ENCODE measurements at places on chromosomes 3 and 15. TPM values are rescaled to one million over a fixed set of nuclear protein-coding genes. Genes with fewer than 3 reads are reported as not detected.

- no peaks in the 10 kb centered on the region for H3K27me3 ChIP-seq
- DNase-seq = no peak
- no peaks in the 10 kb centered on the region for H3K4me1 ChIP-seq
- H3K4me3 ChIP-seq = no peak overlapping the region
- H3K27ac ChIP-seq = no peak overlapping the region
- H3K36me3 ChIP-seq = no peaks in the 10 kb centered on the region
These were observed 50.2 kb downstream of the EPHB3 start for GRCh38 chr3:184611607-184612281.

DNA sequence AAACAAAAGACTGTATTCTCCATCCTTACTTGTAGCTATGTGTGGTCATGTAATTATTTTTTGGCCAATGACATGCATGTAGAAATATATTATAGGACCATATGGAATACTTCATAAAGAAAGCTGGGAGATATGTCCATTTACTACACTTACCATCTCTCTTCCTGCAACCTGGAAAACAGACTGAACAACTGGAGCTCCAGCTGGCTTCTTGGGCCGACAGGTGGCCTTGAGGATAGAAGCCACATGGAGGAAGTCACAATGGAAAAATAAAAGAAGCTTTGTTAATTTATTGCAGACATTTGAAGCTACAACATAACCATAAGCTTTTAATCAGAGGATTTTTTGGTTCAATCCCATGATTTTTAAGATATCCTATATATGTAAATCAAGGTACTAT is 167.9 kb upstream of the CBLB start:
- H3K27me3 ChIP-seq = no peaks in the 10 kb centered on the region
- no peak overlapping the region for H3K4me3 ChIP-seq
- no peaks in the 10 kb centered on the region for H3K4me1 ChIP-seq
- no peaks in the 10 kb centered on the region for H3K36me3 ChIP-seq

GRCh38 chr15:65993236-65993635 is 123.9 kb downstream of the RAB11A start:
- DNase-seq = no peak
- H3K27me3 ChIP-seq = no peaks in the 10 kb centered on the region
- no peak overlapping the region for H3K27ac ChIP-seq
- H3K4me1 ChIP-seq = no peaks in the 10 kb centered on the region
- no peak overlapping the region for H3K4me3 ChIP-seq

DNA sequence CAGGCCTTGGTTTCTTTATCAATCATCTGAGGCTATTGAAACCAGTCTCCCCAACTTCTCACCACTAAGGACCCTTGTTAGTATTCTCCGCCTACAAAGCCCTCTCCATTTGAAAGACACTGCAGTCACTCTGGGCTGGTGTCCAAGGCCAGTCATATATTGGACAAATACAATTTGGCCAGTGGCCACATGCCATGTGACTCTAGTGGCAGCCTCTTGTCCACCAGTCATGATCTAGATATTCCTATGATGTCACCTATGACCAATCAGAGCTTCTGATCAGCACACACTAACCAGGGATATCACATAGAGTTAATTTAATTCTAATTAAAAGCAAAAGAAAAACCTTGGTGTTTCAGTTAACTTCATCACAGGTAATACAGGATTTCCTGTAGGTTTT is 68.2 kb downstream of the RAB11A start:
- no peaks in the 10 kb centered on the region for H3K27me3 ChIP-seq
- no peaks in the 10 kb centered on the region for H3K36me3 ChIP-seq
- no peak for DNase-seq
- no peak overlapping the region for H3K4me3 ChIP-seq
- H3K4me1 ChIP-seq = no peaks in the 10 kb centered on the region

GRCh38 chr3:95725770-95726169 is 1088.6 kb upstream of the EPHA6 start:
- H3K4me1 ChIP-seq = no peaks in the 10 kb centered on the region
- DNase-seq = no peak
- no peaks in the 10 kb centered on the region for H3K36me3 ChIP-seq
- no peaks in the 10 kb centered on the region for H3K27me3 ChIP-seq
- no peak overlapping the region for H3K27ac ChIP-seq

- DNase-seq = no peak
- H3K4me1 ChIP-seq = peaks cover 24% of the 10 kb centered on the region
- no peak overlapping the region for H3K4me3 ChIP-seq
- no peaks in the 10 kb centered on the region for H3K36me3 ChIP-seq
These were observed 12.7 kb upstream of the ACTC1 start for GRCh38 chr15:34808016-34808415.

- H3K4me3 ChIP-seq = no peak overlapping the region
- peak; percentile 26 for DNase-seq
- peak overlapping the region; percentile 5 for H3K27ac ChIP-seq
- no peaks in the 10 kb centered on the region for H3K27me3 ChIP-seq
- H3K36me3 ChIP-seq = no peaks in the 10 kb centered on the region
- no peaks in the 10 kb centered on the region for H3K4me1 ChIP-seq
These were observed 187.3 kb downstream of the KCNAB1 start for GRCh38 chr3:156307704-156308103.

GRCh38 chr15:60772395-60773120 is 293.6 kb upstream of the ICE2 start:
- no peak for DNase-seq
- no peak overlapping the region for H3K27ac ChIP-seq
- H3K36me3 ChIP-seq = no peaks in the 10 kb centered on the region
- H3K4me3 ChIP-seq = no peak overlapping the region
- H3K4me1 ChIP-seq = no peaks in the 10 kb centered on the region

- H3K27ac ChIP-seq = no peak overlapping the region
- peak; percentile 33 for DNase-seq
- no peaks in the 10 kb centered on the region for H3K36me3 ChIP-seq
- no peaks in the 10 kb centered on the region for H3K27me3 ChIP-seq
- no peak overlapping the region for H3K4me3 ChIP-seq
These were observed 225.3 kb upstream of the LYSMD4 start for GRCh38 chr15:99958426-99959097.

DNA sequence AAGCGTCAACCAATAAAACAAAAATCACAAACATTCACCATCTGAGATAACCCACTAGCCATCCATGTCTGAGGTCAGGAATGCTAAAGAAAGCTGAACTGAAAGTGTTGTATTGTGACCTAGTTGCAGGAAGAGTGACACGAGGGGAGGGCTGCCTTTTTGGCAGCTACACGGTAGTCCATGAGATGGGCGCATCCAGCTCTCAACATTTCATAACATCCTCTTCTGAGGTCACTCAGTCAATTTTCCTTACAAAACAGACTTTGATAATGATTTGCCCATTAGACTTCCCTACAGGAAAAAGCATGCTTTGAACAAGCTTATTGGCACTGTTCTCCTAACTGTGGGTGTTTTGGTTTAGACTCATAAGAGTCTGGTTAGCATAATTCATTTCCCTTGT is 15.4 kb upstream of the SHF start:
- no peaks in the 10 kb centered on the region for H3K4me1 ChIP-seq
- H3K27me3 ChIP-seq = no peaks in the 10 kb centered on the region
- no peak for DNase-seq
- no peaks in the 10 kb centered on the region for H3K36me3 ChIP-seq
- peak overlapping the region; percentile 47 for H3K27ac ChIP-seq
- no peak overlapping the region for H3K4me3 ChIP-seq

DNA sequence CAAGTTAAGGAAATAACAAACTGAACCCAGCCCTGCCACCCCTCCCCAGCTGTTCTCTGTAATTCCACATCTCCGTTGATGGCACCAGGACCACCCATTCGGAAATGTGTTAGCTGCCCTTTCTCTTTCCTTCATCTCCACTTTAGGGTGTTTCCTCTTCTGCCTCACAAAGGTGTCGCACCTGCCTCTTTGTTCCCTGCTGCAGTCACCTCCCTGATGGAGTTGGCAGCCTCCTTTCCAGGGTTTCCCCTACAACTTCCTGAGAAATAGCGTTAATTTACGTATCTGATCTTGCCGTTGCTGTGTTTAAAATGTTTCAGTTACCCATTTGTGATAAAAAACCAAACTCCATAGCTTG is 57.3 kb downstream of the GPR171 start:
- H3K36me3 ChIP-seq = no peaks in the 10 kb centered on the region
- no peak overlapping the region for H3K27ac ChIP-seq
- H3K4me3 ChIP-seq = no peak overlapping the region
- DNase-seq = no peak
- peaks cover 4% of the 10 kb centered on the region for H3K4me1 ChIP-seq
- H3K27me3 ChIP-seq = no peaks in the 10 kb centered on the region

GRCh38 chr15:89912674-89913396 is at the start of gene ARPIN:
ARPIN (minus strand) TSS chr15:89912952; CDS start chr15:89912835, 117 bp downstream.
- no peak for DNase-seq
- peaks cover 12% of the 10 kb centered on the region for H3K4me1 ChIP-seq
- peaks cover 16% of the 10 kb centered on the region for H3K36me3 ChIP-seq
- H3K4me3 ChIP-seq = peak within 1 kb of the TSS; percentile 77
- H3K27me3 ChIP-seq = no peaks in the 10 kb centered on the region
- peak within 1 kb of the TSS; percentile 74 for H3K27ac ChIP-seq

DNA sequence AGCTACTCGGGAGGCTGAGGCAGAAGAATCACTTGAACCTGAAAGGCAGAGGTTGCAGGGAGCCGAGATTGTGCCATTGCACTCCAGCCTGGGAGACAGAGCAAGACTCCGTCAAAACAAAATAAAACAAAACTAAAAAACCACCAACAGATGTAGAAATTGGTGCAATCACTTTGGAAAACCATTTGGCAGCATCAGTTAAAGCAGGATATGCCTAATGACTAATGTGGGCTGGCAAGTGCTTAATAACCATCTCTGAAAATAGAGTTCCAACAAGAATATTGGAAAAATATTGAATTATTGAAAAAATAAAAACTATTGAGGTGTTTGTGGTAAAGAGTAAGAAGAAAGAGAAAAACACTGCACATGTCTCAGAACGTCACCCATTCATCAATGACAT is 16.1 kb upstream of the RTP3 start:
- DNase-seq = no peak
- no peaks in the 10 kb centered on the region for H3K27me3 ChIP-seq
- no peak overlapping the region for H3K27ac ChIP-seq
- no peaks in the 10 kb centered on the region for H3K4me1 ChIP-seq

GRCh38 chr3:102510663-102511062 is 75.8 kb downstream of the ZPLD1 start:
- H3K4me1 ChIP-seq = no peaks in the 10 kb centered on the region
- no peak overlapping the region for H3K4me3 ChIP-seq
- DNase-seq = no peak
- no peaks in the 10 kb centered on the region for H3K27me3 ChIP-seq
- H3K27ac ChIP-seq = no peak overlapping the region
- no peaks in the 10 kb centered on the region for H3K36me3 ChIP-seq

DNA sequence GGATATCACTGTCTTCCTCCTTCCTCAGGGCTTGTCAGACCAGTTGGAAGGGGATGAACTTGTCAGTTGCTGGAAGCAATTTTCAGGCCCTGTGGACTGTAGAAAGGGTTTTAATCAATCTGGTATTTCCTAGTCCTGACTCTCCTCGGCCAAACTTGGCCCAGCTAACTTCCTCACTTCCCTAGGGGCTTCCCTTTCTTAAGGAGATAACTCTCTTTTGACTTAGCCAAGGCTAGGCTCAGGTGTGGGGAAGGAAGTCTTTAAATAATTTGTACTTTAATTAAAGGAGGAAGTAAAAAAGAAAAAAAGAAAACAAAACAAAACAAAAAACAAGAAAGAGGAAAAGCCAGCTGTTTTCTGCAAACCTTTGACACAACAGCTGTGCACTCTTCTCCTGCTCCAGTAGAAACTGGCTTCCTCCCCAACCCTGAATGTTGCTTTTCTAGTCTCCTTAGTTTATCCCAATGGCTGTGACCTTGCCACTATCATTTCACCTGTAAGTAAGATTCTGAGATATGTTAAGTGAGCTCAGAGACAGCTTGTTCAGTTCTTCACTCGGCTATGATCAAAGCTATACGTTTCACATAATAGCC is 53.0 kb upstream of the ST3GAL6 start:
- no peak overlapping the region for H3K4me3 ChIP-seq
- no peaks in the 10 kb centered on the region for H3K27me3 ChIP-seq
- H3K4me1 ChIP-seq = no peaks in the 10 kb centered on the region
- no peak for DNase-seq

DNA sequence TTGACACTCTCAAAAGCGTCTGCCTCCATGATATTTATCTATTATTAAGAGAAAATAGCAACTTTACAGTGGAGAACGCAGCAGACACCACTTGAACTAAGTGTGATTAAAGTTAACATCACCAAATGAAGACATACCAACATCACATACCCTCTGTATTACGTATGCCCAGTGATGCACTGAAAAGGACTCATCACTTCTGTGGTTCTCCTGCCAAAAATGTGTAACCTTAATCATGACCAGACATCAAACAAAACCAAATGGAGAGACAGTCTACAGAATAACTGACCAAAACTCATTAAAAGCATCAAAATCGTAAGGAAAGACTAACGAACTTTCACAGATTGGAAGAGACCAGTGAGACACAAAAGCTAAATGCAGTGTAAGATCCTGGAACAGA is 103.2 kb downstream of the PPP2R3A start:
- DNase-seq = no peak
- no peaks in the 10 kb centered on the region for H3K27me3 ChIP-seq
- H3K36me3 ChIP-seq = no peaks in the 10 kb centered on the region
- no peak overlapping the region for H3K4me3 ChIP-seq
- H3K4me1 ChIP-seq = peaks cover 6% of the 10 kb centered on the region
- no peak overlapping the region for H3K27ac ChIP-seq

DNA sequence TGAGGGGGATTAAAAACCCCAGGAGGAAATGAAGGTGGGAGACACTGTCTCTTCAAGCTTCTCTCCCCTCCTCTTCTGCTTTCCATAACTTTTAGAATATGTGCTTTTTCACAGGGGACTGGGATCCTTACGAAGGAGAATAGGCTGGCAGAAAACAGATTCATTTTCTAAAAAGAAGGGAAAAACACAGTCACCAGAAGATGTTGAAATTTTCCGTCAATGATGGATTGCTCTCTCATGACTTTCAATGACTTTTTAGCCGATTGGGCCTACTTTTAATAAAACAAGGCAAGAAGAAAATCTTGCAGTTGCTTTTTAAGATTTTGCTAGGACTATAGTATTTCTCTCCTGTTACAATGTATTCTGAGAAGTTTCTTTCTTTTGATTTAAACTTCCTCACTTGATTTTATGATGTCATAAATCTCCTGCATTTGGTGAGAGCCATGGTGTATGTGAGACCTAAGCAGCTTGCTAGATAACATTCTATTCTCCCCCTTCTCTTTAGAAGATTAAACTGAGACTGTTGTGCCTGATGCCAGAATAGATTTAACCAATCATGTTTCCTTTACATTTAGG is 241.2 kb downstream of the FEZF2 start:
- peaks cover 33% of the 10 kb centered on the region for H3K4me1 ChIP-seq
- H3K4me3 ChIP-seq = no peak overlapping the region
- H3K36me3 ChIP-seq = no peaks in the 10 kb centered on the region
- H3K27me3 ChIP-seq = no peaks in the 10 kb centered on the region
- no peak for DNase-seq

- H3K27ac ChIP-seq = no peak overlapping the region
- no peak overlapping the region for H3K4me3 ChIP-seq
- no peaks in the 10 kb centered on the region for H3K36me3 ChIP-seq
These were observed 4.0 kb downstream of the NEDD4 start for GRCh38 chr15:55989383-55989782.

Gene FSIP1
- total RNA-seq = not detected

Gene CATSPER2
- 1.4 TPM for total RNA-seq

Gene GOLGA8J
- total RNA-seq = 0.75 TPM

Gene KLF15
- total RNA-seq = 74.0 TPM

Gene CASR
- not detected for total RNA-seq

Gene CLDN11
- total RNA-seq = 7.0 TPM

Gene TSEN2
- total RNA-seq = 6.3 TPM
